Activated CD8-positive, alpha-beta memory T cell treated with anti-CD3 and anti-CD28 coated beads for 24 hours (primary cell): ENCODE measurements at places on chromosomes 16 and 17.

- DNase-seq: no peak
Measured at GRCh38 chr16:80197741-80198201, 343.0 kb upstream of the DYNLRB2 start.

- DNase-seq: no peak
Measured at GRCh38 chr17:46977750-46978488, 1.1 kb downstream of the RPRML start.

- no peak for DNase-seq
Measured at GRCh38 chr16:57331355-57331754, 27.2 kb upstream of the CCL22 start.

GRCh38 chr17:81599719-81600486 is 37.0 kb downstream of the NPLOC4 start:
- DNase-seq: no peak

DNA sequence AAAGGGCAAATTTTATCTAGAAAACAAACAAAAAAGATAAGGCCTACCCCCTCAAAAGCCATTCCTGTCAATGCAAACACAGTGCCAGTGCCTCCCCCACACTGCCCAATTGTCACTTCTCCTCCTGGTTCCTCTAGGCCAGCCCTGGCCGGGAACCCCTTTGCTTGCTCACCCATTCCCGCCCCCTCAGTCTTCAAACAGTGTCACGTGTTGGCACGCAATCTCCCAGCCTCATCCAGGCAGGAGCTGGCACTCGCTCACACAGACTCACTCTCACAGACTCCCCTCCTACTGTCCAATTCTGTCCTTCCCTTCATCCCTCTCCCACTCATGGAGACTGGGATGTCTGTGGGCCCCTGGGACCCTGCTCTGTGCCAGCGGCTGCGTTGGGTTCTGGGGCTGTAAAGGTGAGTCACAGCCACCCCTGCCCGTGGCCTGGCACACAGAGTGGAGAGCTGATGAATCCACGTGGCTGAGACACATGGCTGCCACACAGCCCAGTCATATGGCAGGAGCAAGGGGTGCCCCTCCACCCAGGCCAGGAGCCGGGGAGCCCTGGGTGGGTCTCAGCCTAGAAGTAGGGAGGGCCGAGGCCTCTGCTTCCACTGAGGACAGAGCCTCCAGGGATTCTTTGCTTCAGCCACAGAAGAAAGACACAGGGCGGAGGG is 54.8 kb downstream of the VAC14 start:
- no peak for DNase-seq

- DNase-seq: no peak
Measured at GRCh38 chr16:4775005-4775404, 8.0 kb upstream of the ZNF500 start.

GRCh38 chr16:87201790-87202189 is 115.4 kb downstream of the C16orf95 start:
- no peak for DNase-seq

GRCh38 chr17:42386777-42387657 is 1.2 kb downstream of the STAT3 start:
- no peak for DNase-seq

DNA sequence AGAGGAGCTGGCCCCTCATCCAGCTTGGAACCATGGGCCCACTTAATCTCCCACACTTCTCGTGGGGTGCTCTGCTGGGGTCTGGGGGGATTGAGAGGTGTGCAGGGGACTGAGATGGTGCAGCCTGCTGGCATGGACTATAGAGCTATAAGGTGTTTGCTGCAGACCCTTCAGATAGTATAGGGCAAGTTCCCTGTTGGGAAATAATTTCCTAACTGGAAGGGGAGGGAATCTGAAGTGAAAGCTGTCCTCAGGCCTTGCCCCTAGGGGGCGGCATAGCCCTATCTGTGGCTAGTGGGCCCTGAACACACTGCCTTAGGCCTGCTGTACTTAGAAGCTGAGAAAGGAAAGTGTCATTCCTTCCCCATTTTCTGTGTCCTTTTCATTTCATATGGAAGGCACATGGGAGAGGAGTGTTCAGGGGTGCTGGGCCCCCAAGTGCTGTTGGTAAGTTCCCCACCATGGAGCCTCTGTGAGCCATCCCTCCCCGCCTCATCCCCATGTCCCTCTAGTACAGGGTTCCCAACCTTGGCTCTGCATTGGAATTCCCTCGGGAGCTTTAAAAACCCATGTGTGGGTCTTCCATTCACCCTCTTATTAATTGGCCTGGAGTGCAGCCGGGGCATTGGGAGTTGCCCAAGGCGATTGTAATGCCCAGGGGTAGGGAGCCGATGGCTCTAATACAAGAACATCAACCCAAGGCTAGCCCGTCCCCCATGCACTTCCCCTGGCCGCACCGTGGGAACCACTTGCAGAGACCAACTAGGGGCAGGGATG is 19.7 kb downstream of the GOSR2 start:
- peak; percentile 72 for DNase-seq

GRCh38 chr16:57111420-57111819 is 19.0 kb downstream of the CPNE2 start:
- no peak for DNase-seq

GRCh38 chr16:12740986-12741610 is 62.6 kb downstream of the CPPED1 start:
- DNase-seq: no peak

GRCh38 chr17:8837563-8838075 is 29.9 kb downstream of the PIK3R6 start:
- peak; percentile 38 for DNase-seq

DNA sequence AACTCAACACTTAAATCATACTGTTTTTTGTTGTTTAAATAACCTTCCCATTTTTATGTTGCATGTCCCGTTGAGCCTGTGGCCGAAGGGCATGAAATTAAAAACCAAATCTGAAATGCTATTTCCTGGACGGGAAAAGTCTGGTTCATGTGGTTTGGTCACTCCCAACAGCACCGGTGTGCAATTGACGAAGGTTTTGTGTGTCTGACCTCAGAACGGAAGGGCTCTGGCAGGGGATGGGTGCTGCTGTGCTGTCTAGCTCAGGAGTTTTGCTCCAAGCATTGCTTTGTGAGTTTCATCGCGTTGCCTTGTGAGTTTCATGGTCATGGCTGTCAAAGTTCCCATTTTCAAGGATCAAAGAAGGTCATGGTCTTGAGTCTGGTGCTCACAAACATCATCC is 363.3 kb downstream of the XYLT1 start:
- DNase-seq: no peak

GRCh38 chr17:63406689-63407330 is 39.3 kb downstream of the CYB561 start:
- peak; percentile 78 for DNase-seq

- DNase-seq: peak; percentile 89
Measured at GRCh38 chr17:82297280-82297713, 20.1 kb downstream of the CD7 start.

DNA sequence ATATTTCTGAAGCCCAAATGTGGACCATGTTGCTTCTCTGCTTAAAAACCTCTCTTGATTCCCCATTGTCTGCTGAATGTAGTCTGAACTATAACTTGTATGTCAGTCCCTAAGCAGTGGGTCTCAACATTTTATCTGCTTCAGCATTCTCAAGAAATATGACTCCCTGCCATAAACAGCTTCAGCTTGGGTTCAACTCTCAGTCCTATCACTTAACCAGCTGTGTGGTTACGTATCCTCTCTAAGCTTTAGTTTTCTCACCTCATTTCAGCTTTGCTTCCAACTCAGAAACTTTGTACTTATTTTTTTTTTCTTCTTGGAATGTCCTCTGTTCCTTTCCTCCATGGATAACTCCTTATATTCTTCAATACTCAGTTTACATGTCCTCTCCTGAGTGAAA is 4.6 kb upstream of the DDX52 start:
- DNase-seq: no peak

- DNase-seq: no peak
Measured at GRCh38 chr16:84294117-84294516, 561 bp upstream of the WFDC1 start.

DNA sequence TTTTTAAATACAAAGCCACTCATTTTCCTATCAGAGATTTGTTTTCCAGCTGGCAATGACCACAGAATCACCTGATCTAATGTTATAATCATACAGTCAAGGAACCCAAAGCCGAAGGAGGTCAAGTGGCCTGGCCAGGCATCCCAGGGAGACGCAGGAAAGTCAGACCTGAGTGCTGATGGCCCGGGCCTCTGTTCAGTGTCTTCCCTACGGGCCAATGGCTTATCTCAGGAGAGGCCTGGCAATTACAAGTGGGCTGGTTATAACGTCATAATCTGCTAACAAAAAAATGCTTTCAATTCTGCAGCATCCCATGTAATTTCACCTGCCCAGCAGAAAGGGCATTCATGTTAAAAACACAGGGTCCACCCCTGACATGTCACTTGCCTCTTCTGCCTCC is 43.5 kb downstream of the ARHGAP17 start:
- peak; percentile 32 for DNase-seq

DNA sequence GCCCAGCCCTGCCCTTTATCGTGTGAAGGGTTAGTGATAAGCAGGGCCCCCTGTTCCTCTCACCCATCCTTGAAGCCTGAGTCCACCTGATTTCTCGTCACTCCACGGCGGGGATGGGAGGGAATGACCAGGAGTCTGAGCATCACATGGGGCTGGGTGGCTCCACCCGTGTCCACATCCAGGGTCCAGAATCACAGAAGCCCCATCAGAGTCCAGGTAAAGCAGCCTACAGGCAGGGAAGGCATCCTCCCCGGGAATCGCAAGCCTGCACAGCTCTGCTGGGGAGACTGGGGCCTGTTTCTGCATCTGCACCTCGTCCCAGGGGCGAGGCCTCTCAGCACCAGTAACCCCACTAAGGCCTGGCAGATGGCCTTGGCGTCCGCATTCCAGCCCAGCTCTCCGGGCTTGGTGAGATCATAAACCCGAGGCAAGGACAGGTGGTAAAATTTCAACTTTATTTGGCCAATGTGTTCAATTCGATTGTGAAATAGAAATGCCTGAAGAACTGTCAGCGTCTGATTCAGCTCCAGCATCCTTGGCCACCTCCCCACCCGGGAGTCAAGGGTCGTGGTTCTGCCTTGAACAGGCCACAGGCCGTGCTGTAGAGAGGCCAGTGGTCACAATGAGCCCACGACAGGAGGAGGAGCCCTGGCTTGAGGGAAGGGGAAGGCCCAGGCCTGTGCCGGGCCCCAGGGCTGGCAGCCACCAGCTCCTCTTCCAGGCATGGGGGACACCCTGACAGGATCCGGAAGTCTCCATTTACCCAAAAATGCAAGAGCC is 8.1 kb upstream of the PPP1R27 start:
- no peak for DNase-seq

- DNase-seq: no peak
Measured at GRCh38 chr16:11916524-11917285, 949 bp upstream of the GSPT1 start.

GRCh38 chr16:66605177-66605978 is 874 bp downstream of the CMTM3 start:
- DNase-seq: no peak

GRCh38 chr17:74490716-74491115 is 24.3 kb downstream of the CD300A start:
- no peak for DNase-seq

GRCh38 chr17:82327757-82328140 is 5.8 kb downstream of the SECTM1 start:
- DNase-seq: no peak

GRCh38 chr16:27959914-27960313 is 103.6 kb downstream of the GSG1L start:
- no peak for DNase-seq

DNA sequence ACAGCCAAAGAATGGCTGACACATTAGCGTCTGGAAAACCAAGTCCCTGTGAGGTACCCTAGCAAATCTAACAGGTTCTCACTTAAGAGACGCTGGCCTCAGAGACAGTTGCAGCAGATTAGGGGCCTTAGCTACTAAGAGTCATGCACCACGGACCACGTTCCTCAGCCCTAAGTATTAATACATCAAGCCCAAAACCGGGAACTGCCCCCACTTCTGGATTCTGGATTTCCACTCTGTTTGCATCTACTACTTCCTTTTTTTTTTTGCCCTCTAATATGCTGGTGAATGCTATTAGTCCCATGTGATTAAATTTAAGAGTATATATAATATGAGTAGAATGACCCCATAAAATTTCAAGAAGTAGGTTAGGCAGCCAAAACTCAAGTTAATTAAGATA is 775 bp upstream of the TERB1 start:
- no peak for DNase-seq

GRCh38 chr17:17816831-17817551 is 19.8 kb downstream of the SREBF1 start:
- no peak for DNase-seq

- no peak for DNase-seq
Measured at GRCh38 chr17:48925251-48925990, 17.2 kb downstream of the UBE2Z start.

DNA sequence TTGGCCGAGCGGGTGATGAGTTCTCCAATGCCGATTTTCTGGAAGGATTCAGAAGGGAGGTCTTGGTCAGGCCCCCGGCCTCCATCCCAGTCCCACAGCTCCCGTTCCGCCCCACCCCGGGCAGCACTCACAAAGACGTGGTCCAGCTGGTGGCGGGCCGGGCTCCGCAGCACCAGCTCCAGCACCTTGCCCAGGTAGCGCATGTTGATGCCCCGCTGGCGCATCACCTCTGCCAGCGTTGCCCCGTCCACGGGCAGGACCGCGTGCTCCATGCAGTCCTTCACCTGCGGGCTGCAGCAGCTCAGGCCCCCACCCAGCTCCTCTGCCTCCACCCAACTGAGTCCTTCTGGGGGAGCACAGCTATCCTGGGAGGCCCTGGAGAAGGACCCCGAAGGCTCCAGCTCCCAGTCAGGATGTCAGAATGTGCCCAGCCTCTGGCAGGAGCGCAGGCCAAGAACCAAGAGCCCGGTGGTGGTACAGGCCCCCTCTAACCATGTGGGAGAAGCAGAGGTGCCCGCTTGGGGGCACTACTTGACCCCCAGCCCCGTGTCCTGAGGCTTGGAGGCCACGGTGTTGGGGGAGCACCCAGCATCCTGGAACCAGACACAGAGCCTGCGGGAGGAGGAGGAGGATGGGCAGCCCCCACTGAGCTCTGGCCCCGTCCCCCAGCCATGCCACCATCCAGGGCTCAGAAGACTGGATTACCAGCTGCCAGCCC is 16.2 kb downstream of the CLUH start:
- DNase-seq: peak; percentile 54

- DNase-seq: peak; percentile 59
Measured at GRCh38 chr17:1183171-1183873, 3.5 kb upstream of the ABR start.

DNA sequence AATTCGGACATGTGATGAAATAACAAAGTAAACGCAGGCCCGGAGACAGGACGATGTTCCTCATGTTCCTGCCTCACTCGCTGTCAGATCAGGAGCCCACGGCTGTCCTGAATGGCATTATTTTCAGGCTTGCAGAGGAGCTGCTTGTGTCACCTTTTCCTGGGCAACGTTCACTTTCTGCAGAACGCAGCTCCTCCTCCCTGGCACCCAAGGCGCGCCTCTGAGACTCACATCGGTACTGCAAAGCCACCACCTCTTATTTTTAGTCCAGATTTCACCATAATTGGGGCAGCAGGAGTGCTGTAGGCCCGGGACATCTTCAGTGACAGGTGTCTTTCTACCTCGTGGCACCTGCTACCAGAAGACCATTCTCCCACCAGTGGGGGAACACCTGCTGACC is 8.0 kb upstream of the C16orf96 start:
- no peak for DNase-seq

GRCh38 chr17:16432017-16432416 is 16.6 kb downstream of the TRPV2 start:
- DNase-seq: no peak

- DNase-seq: no peak
Measured at GRCh38 chr17:12958786-12959185, 59.0 kb downstream of the ELAC2 start.

- no peak for DNase-seq
Measured at GRCh38 chr17:1590029-1590746, 27.6 kb upstream of the PITPNA start.
